ENCODE measurements at places on chromosomes 13 and 19.

DNA sequence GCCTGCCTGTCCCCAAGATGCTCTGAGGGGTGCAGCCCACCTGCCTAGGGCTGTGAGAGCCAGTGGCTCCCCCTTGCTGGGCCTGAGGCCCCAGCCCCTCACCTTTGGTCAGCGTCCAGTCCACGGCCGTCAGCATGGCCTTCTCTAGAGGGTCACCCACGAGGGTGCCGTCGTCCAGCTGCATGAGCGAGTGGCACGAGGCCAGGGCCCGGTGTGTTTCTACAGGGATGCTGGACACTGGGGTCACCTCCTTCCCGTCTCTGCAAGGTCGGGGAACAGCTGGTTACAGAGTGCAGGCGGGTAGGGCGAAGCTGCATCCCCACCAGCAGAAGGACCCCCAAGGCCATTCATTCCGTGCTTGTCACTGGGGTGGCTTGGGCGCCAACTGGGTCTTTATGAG is 9.0 kb downstream of the ATP13A1 start:
- no peak for DNase-seq

GRCh38 chr19:48186015-48186414 is 15.5 kb downstream of the ZSWIM9 start:
- no peak for DNase-seq

- DNase-seq = no peak
These were observed 8.0 kb downstream of the AKAP11 start for GRCh38 chr13:42279986-42280385.

GRCh38 chr13:43026262-43026661 is 2.9 kb downstream of the DNAJC15 start:
- DNase-seq = no peak

GRCh38 chr19:2277138-2277537 is 4.8 kb downstream of the PEAK3 start:
- DNase-seq = no peak

- no peak for DNase-seq
These were observed 46.8 kb downstream of the PDCD5 start for GRCh38 chr19:32627714-32628270.

DNA sequence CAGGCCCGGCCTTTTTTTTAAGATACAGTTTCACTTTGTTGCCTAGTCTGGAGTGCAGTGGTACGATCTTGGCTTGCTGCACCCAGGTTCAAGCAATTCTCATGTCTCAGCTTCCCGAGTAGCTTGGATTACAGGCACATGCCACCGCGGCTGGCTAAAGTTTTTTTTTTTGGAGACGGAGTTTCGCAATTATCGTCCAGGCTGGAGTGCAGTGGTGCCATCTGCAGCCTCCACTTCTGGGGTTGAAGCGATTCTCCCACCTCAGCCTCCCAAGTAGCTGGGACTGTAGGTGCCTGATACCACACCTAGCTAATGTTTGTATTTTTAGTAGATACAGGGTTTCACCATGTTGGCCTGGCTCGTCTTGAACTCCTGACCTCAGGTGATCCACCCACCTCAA is 4.9 kb upstream of the CARM1 start:
- DNase-seq = no peak

GRCh38 chr19:35060160-35060855 is 18.8 kb downstream of the HPN start:
- DNase-seq = no peak

GRCh38 chr13:51895906-51896888 is 34.4 kb downstream of the CCDC70 start:
- peak; percentile 62 for DNase-seq

DNA sequence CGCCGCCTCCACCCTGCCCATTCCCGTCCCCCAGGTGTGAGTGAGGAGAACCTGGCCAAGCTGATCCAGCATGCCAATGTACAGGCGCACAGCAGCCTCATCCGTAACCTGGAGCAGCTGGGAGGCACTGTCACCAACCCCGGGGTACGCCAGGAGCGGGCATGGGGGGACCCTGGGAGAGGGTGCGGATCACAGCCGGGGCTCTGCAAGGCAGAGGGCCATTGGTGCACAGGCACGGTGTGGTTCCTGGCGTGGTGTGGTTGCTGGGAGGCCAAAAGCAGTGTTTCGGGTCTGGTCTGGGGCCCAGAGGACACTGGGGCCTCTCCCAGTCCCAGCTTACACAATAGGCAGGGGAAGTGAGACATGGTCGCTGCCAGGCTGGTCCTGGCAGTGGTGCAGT is 8.3 kb downstream of the STXBP2 start:
- no peak for DNase-seq

DNA sequence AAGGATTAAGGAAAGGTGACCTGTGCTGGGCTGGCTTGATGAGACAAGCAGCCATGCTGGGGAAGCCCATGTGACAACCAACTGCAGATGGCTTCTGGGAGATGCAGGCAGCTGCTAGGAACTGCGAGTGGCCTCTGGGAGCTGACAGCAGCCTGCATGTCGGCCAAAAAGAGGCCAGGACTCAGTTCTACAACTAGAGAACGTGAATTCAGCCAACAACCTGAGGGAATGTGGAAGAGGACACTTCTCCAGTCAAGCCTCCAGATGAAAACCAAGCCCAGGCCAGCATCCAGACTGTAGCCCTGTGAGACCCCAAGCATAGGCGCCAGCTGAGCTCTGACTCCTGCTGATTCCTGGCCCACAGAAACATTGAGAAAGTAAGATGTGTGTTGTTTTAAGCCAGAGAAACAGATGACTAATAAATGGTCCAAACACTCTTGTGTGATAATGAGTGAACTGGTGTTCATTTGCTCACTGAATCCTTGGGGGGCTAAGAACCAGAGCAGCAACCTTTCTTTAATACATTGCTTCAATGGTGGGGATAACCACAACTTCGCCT is 45.0 kb downstream of the SLC7A1 start:
- DNase-seq = no peak

DNA sequence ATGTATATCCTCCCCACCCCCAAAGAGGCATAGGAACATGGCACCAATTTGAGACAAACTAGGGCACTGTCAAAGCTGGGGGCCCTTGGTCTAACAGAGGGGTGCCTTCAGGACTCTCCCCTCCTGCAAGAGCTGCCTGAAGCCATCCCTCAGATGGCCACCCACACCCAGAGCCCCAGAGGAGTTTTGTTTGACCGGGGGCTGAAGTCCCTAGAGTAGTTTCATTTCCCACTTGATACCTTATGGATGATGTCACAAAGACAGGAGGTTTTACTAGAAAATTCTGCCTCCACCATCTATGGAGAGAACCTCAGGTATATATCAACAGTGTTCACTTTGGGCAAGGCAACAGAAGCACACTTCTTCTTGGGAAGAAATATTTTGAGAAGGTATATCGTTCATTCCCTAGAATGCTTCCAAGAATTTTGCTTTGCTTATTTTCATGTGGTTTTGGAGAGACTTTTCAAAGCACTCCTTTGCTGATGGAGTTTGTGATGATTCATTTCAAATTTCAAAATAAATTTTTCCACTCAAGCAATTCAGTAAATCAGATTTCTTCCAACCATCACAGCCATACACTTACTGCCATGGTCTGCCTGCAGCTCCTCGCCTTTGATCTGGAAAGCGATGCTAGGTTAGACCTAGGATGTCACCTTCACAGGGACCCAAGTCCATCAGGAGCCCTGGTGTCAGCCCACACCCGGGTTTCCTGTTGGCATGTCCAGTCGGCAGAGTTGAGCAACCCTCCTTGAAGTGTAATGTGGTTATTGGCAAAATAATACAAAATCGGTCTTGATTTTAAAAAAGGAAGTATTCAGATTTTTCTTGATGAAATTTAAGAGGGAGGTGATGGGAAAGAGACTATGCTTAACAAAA is 207.0 kb downstream of the SHISA2 start:
- no peak for DNase-seq

DNA sequence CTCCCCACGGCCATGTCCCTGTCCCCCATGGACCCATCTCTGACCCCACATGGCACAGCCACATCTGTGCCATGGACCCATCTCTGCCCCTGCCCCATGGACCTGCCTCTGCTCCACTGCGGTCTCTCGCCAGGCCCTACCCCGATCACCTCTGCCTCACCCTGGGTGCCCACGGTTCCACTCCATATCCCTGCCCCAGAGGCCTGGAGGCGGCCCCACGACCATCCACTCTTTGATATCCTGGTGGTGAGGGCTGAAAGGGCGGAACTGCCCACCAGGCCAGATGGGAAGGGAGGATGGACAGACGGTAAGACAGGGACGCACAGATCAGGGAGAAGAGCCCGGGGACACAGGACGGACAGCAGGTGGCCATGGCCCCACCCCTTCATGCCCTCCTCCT is 327 bp downstream of the PTGER1 start:
- no peak for DNase-seq

- peak; percentile 14 for DNase-seq
These were observed 53.0 kb downstream of the DPY19L3 start for GRCh38 chr19:32458500-32459123.

GRCh38 chr13:109396266-109396665 is 390.1 kb downstream of the IRS2 start:
- DNase-seq = peak; percentile 92

DNA sequence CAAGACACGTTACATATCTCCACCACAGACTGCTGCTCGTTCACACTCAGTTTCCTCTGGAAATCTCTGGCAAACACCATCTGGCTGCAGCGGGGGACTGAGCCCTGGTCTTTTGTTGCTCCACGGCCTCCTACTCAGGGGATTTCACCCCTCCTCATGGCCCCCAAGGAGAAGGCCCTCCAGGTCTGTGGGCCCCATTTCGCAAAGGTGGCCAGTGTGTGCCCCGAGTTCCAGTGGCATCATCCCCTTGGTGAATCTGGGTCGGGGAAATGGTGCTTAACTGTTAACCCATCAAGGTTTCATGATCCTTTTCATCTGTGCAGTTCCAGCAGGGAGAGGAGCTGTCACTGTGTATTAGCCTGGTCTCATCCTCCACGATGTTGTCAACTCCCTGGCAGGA is 235.4 kb upstream of the MAB21L1 start:
- DNase-seq = no peak

GRCh38 chr19:38667661-38668171 is 20.3 kb downstream of the ACTN4 start:
- DNase-seq = peak; percentile 88

- DNase-seq = no peak
These were observed 98.9 kb downstream of the ZAR1L start for GRCh38 chr13:32216281-32216680.

GRCh38 chr19:38723606-38723965 is 20.7 kb downstream of the CAPN12 start:
- DNase-seq = no peak

GRCh38 chr13:105341256-105341655 is 1194.2 kb downstream of the EFNB2 start:
- no peak for DNase-seq

GRCh38 chr13:87536499-87536898 is 134.7 kb upstream of the SLITRK5 start:
- no peak for DNase-seq

DNA sequence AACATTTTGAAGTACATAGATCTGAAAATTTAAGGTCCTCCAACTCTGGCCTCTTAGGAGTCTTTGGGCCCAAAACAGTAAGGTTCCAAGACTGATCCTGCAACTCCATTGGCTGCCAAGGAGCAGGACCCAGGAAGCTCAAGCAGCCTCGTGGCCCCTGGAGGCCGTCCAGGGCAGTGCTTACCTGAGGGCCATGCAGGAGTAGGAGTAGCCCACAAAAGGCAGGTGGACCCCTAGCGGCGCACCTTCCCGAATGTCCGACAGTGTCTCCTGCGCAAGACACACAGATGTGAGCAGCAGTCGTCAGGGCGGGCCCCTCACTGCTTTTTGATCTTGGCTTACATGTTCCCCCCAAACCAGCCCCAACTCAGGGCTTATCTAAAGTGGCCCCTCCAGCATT is 5.7 kb upstream of the SIX5 start:
- DNase-seq = no peak

- no peak for DNase-seq
These were observed 634.5 kb downstream of the LIG4 start for GRCh38 chr13:107580741-107581412.

- no peak for DNase-seq
These were observed at the start of gene NTN5 for GRCh38 chr19:48672994-48673393. Gene NTN5, minus strand, starts transcription at chr19:48673017. Its CDS starts 2,031 bp downstream, at chr19:48670986.

- no peak for DNase-seq
These were observed 515.7 kb downstream of the TBC1D4 start for GRCh38 chr13:74966275-74966674.

GRCh38 chr19:4035582-4035981 is 28.0 kb downstream of the PIAS4 start:
- DNase-seq = peak; percentile 13

- DNase-seq = no peak
These were observed 23.2 kb downstream of the CABP5 start for GRCh38 chr19:48020686-48021085.

DNA sequence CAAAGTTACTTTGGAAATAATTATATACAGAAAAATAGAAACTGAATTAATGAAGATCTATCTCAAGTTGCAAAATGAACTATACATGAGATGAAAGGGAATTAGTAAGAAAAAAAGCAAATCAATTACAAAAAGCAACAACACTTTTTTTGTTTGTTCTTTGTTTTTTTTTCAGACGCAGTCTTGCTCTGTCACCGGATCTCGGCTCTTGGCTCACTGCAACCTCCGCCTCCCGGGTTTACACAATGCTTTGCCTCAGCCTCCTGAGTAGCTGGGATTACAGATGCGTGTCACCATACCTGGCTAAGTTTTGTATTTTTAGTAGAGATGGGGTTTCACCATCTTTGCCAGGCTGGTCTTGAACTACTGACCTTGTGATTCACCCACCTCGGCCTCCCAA is 2.2 kb downstream of the ZNF415 start:
- DNase-seq = no peak

- peak; percentile 54 for DNase-seq
These were observed 63.5 kb upstream of the ANKRD10 start for GRCh38 chr13:110978390-110978789.

DNA sequence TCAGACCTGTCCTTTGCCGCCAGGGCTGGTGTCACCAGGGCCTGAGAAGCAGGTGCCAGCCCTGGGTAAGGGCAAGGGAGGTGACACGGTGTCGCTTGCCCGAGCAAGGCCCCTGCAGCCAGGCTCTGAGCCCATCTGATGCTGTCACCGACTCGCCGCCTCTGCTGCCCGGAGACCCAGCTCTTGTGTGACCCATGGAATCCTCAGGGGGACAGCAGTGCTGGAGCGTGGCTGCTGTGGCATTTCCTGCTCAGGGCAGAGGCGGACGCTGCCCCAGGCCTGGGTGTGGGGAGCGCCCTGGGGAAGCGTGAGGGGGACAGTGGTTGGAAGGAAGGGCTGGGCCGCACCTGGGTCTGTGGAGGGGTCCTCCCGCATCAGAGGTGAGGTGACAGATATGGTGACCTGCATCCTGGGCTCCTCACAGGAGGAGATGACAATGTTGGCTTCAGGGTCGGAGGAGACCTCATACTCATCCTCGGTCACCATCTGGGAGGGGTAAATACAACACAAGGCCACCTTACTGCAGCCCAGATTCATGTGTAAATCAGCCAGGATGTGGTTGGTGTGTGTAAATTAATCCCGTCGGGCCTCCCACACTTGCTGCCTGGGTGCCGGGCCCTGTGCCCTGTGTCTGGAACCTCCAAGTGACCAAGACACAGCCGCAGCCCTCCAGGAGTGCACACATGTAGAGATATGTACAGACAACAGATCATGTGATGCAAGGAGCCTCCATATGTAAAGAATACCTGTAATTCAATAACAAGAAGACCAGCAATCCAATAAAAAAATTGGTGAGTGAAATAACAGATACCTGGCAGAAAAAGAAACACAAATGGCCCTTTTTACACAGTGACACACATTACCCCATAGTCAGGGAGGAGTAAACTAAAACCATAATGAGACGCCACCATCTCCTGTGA is 27.6 kb upstream of the MATK start:
- DNase-seq = no peak

- peak; percentile 3 for DNase-seq
These were observed 881.9 kb downstream of the SLITRK6 start for GRCh38 chr13:84917252-84917878.

- no peak for DNase-seq
These were observed 239.2 kb upstream of the SLITRK1 start for GRCh38 chr13:84121456-84121855.

- peak; percentile 87 for DNase-seq
These were observed 11.8 kb downstream of the CCDC97 start for GRCh38 chr19:41321600-41322270.
